ENCODE measurements at places on chromosomes 7 and 10.

- DNase-seq, result no peak
Measured at GRCh38 chr10:127755753-127756152, 18.8 kb downstream of the FOXI2 start.

DNA sequence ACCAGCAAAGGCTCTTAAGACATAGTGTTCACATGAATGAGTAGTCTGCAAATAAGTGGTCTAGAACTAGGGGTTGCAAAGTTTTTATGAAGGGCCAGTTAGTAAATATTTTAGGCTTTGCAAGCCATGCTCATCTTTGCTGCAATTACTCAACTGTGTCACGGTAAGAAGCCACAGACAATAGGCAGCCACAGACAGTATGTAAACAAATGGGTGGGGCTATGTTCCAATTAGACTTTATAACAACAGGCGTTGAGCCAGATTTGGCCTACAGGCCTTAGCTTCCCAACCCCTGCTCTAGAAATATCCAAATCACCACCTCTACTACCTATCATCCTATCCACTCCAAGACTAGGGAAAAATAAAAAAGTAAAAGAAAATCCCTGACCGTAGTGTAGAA lies 9.2 kb downstream of the IKZF5 start:
- DNase-seq, result no peak

DNA sequence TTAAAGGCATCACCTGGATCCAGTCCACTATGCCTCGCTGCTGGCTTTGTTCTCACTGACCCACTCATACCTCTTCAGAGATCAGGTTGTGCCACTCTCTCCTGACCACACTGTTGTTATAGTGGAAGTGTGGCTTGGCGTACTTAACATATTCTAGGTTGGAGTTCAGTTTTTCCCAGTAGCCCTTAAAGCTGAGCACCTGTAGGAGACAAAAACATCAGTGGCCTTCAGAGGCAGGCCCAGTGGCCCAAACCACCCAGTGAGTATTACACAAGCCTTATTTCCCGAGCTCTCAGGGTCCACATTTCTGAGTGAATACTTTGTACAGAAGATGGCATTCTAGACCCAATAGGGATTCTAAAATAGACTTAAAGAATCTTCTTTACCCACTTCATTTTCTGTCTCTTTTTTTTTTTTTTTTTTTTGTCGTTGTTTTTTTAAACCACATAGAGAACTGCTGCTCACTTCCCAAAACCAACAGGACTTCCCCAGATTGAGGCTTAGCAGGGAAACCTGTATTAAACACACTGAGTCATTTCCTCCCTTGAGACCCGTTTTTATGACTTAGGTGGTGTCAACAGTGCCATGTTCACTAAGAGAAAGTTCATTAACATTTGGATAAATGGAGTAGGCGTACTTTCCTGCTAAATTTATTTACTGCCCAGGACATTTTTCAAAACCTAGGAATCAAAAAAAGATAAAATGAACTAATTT lies 85.8 kb downstream of the GSAP start:
- no peak for DNase-seq

GRCh38 chr10:119189811-119190282 lies 11.2 kb upstream of the PRDX3 start:
- DNase-seq, result no peak
